ENCODE measurements at places on chromosomes 7 and 10.

DNA sequence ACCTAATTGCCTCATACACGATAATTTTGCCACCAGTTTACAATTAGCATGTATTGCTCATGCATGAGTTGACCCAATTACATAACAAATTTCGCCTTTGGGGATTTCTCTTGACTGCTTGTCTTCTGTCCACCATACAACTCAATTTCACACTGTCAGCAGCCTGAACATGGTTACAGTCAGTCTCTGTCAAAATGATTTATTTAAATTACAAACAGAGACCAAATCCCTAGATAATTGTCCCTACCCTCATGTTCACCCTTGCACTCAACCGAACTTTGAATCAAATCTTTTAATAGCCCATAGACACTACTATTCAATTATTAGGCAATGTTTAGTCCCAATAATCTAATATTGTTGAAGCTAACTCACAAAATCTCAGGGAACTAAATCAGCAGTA is 59.7 kb upstream of the NEBL start:
- no peak for DNase-seq

DNA sequence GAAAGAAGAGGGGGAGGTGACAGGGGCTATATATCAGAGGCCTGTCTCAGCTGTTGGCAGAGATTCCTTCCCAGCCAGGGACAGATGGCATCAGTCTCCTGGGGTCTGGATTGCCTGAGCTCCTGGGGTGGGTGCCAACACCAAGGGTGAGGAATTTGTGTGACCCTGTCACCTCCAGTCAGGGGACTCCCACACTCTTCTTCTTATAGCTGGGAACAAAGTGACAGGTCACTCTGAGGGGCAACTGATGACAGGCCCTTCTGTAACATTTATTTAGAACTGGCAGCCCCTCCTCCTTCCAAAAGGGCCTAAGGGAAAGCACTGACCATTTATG is 53.7 kb upstream of the DUSP5 start:
- DNase-seq = no peak

DNA sequence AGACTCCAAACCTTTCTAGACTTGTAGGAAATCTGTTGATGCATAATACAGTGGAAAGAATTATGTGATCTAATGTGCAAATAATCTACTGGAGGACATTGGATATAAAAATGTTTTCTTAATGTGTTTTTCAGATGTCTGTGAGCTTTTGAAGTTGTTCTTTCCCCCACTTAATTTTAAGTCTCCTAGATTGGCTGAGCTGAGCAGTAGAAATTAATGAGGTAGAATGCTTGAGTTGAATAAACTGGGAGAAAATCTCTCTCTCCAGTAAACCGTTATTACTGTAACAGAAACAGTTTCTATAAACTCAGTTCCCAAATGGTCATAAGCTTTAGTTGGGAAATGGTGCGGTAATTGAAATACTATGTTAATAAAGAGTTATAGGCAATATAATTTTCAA is 15.7 kb downstream of the CSGALNACT2 start:
- no peak for DNase-seq

GRCh38 chr7:98679741-98680140 is 62.7 kb downstream of the NPTX2 start:
- DNase-seq = no peak

DNA sequence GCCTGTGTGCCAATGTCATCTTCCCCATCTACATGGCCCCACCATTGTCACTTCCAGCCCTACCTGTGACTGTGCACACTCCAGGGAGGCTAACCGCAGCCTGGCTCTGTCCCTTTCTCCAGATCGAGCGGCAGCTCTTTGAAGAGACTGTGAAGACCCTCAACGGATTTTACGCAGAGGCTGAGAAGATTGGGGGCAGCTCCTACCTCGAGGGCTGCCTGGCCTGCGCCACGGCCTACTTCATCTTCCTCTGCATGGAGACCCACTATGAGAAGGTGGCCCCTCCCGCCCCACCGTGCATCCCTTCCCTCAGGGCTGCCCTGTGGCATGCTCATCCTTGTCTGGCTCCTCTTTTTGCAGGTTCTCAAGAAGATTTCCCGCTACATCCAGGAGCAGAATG is 14.2 kb downstream of the GOLGA7B start:
- no peak for DNase-seq

DNA sequence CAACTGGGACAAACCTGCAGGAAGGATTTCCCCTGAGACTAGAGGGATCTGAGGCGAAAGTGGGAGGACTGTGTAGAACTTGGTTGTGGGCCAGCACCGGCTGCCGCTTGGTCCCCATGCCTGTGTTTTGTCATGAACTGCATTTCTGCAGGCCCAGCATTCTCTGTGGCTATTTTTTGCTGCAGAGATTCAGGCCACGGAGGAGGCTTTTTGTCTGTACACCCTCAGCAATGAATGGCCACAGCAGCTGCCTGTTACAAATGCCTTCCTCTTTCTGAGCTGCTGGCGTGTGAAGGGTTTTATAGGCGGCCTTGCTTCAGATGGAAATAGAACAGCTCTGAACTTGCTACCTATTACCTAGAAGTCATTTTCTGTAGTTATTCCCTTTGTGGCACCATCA is 164.4 kb downstream of the SH2D4B start:
- no peak for DNase-seq

- DNase-seq = no peak
These were observed 116.6 kb upstream of the WDR11 start for GRCh38 chr10:120734483-120735078.

- DNase-seq = peak; percentile 21
These were observed 13.6 kb downstream of the VPS50 start for GRCh38 chr7:93245525-93246432.

GRCh38 chr10:45491061-45491460 is 117.0 kb downstream of the ALOX5 start:
- DNase-seq = no peak

GRCh38 chr7:121107923-121108498 is 119.5 kb downstream of the CPED1 start:
- DNase-seq = peak; percentile 53

DNA sequence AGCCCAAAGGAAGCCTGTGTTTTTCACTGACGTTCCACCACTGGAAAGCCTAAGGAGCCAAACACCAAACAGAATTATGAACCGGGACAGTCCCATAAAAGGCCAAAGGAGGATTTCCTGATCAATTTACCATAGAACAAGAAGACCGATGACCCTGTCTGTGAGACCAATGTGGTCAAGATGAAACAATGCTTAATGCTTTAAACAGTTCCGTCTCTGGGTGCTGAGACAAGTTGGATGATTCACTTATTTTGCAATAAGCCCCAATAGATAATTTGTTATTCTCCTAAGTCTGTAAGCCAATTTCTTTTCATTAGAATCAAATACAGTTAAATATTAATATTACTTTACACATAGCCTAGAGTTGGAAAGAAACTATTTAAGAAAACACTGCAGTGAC is 134.9 kb downstream of the MICU1 start:
- DNase-seq = no peak

DNA sequence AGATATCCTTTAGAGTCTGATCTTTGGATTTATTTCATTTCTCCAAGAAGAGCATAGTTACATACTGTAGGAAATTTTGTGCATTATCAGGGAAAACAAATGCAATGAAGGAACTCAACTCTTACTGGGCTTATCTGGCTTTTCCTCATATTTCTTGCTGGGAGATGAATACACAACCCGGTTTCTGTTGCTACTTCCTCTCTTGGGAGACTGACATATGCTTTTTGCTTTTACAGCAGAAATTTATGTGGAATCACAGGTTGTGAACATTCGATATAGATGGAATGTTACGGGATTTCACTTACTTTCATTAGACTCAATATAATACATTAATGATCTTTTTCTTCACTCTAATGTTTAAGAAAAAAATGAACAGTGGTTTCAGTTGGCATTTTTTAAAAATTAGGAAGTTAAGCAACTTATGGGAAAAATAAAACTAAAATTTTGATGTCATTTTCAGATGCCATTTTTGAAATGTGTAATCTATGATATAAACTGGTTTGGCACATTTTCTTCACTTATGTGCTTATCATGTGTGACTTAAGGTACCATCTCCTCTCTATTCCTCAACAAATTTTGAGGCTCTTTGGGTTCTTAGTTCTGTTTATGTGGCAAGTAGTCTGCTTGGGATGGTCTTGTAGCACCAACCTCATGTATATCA is 7.1 kb downstream of the SND1 start:
- DNase-seq = no peak

DNA sequence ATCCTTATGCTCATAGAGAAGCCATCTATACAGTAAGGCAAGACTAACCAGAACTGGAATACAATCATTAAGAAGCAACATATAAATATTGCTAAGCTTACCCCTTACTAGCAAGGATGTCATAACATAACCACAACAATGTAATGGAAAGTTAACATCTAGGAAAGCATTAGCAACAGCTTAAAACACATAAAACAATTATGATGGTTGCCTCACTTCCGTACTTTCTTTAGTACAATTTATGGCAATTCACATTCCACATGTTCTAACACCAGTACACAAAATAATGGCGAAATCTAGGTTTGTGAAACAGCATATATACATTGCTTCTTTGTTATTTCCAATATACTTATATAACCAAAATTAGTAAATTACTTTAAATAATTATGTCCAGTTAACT is 195.0 kb downstream of the AHR start:
- DNase-seq = no peak

- DNase-seq = no peak
These were observed 35.5 kb downstream of the ARL4A start for GRCh38 chr7:12722636-12723605.

- DNase-seq = peak; percentile 4
These were observed 253.2 kb downstream of the CAMK1D start for GRCh38 chr10:12602521-12602920.

DNA sequence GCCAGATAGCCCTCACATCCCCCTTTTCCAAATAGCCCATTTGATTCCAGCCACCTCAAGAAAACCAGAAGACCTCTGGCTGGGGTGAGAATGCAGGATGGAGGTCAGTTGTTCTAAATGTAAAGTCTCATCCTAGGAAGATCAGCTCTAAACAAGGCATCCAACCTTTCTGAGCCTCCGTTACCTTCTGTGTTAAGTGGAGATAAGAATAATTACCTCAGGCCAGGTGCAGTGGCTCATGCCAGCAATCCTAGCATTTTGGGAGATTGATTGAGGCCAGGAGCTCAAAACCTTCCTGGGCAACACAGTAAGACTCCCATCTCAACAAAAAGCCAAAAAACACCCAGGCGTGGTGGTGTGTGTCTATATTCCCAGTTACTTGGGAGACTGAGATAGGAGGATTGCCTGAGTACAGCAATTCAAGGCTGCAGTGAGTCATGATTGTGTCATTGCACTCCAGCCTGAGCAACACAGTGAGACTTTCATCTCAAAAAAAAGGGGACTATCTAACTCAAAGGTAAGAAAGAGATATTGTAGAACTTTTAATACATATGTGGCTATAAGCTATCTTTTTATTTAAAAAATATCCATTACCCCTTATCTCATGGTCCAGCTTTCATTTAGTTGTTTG is 43.5 kb downstream of the PRTFDC1 start:
- DNase-seq = peak; percentile 17

DNA sequence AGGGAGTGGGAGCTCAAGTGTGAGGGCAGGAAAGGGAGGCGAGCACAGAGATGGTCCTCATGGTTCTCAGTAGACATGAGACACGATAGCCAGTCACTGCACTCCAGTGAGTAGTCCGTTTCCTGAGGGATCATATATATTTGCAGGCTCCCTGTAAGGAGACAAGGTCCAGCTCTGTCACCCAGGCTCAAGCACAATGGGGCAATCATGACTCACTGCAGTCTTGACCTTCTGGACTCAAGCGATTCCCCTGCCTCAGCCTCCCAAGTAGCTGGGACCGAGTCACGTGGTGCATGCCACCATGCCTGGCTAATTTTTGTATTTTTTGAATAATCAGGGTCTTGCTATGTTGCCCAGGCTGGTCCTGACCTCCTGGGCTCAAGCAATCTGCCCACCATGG is 116.7 kb downstream of the CCDC3 start:
- DNase-seq = no peak

DNA sequence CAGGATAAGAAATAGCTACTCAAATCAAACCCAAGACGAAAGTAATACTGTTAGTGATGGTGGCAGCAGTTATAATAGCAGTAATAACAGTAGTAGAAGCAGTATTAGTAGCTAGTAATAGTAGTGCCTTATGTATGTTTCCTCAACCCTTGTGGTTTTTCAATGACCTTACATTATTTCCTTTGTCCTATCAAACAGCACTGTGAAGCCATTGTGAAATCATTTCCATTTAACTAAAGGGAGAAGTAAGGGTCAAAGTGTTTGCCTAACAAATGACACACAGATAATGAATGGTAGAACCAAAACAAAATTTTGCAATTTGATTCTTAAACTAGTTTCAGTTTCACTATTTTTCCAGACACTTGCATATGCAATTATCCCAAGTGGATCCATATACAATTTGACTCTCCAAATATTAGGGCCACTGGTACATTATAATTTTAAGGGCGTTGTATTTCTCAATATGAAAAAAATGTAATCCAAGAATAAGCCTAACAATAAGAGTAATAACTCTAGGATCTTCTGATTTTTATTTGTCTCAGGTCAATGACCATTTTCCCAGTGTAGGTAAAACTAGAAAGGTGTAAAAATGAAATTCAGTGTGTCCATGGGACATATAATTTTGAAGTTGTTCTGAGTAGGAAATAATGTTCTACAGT is 33.7 kb upstream of the TMEM26 start:
- DNase-seq = peak; percentile 53

DNA sequence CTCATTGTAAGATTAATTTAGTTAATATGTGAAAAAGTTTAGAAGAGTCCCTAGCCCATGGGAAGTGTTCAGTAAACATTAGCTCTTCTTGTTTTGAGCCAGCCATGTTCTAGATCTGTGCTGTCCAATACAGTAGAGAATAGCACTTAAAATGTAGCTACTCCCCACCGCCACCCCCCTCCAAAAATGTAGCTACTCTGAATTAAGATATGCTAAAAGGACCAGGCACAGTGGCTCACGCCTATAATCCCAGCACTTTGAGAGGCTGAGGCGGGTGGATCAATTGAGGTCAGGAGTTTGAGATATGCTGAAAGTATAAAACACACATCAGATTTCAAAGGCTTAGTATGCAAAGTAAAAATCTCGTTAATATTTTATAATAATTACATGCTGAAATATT is 47.3 kb upstream of the MXI1 start:
- DNase-seq = no peak

GRCh38 chr7:16644636-16645592 is 640 bp downstream of the ANKMY2 start:
- peak; percentile 9 for DNase-seq

- DNase-seq = peak; percentile 45
These were observed 32.1 kb downstream of the PFKP start for GRCh38 chr10:3099291-3100092.

Measured in HepG2 (cell line).